Brain microvascular endothelial cell (primary cell): ENCODE measurements at places on chromosomes 1 and 21.

DNA sequence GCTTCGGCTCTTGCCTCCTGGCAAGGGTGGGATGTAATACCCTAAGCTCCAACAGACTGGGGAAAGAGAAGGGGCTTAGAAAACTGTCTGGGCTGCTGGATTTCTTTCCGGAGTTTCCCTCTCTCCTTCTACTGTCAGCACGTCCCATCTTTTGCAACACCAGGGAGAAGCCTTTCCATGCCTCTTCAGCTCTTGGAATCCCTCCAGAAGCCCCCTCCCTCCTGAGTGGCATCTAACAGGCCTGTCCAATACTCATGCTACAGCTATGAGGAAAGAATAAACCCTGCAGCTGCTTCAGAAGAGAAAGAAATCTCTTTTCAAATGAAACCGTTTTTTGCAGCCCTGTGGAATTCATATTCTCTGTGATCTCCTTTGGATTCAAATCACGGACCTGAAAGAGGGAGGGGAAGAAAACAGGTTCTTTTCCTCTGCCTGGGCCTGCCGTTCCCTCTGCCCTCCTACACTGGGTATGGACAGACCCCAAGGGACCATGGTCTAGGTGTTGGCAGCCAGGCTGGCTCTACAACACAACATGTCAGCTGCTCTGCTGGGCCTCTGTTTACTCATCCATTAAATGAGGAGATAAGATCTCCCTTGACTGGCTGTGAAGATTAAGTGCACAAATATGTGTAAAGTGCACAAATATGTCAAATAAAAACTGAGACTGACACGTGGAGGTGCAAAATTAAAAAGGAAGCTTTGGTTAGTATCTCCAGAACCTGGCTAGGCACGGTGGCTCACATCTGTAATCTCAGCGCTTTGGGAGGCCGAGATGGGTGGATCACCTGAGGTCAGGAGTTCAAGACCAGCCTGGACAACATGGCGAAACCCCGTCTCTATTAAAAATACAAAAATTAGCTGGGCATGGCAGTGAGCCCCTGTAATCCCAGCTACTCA is 6.0 kb upstream of the CAPN2 start:
- peak; percentile 86 for DNase-seq

- DNase-seq = no peak
These were observed 210.9 kb downstream of the DSCAM start for GRCh38 chr21:40636026-40636425.

GRCh38 chr1:212816567-212817278 is 25.0 kb downstream of the TATDN3 start:
- DNase-seq = no peak

DNA sequence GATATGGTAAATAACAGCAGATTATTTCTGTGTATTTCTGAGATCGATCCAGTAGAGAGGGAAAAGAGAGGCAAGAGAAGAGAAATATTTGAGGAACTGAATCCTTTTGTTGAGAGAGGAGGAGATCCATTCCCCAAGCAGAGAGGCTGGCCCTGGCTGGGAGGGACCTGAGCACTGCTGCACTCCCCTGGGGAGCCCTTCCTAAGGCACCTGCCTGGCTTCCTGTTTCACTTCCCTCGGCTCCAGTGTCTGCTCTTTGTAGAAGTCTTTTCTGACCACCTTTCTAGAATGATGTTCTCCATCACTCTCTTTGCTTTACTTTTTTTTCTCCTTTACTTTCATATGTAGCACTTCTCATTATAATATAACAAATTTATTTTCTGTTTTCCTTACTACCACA is 42.3 kb upstream of the SLC6A9 start:
- no peak for DNase-seq
